ENCODE measurements at places on chromosomes 1 and 21.

DNA sequence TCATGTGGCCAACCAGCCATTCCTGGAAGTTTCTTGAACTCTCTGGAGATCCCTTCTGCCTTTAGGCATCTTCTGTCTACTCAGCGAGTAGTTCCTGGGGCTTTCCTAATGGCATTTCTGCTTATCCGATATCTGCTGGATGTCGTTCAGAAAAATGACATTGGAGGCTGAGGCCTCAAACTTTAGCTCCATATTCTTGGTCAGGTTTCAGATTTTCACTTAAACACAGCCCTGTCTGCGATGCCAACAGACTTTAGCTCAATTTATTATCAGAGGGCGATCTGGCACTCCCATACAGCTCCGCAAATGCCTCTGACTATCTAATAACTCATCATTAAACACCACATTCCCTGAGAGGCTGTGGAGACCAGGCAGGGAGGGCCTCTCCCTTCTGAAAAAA, 46.3 kb upstream of the ETS2 start:
- no peak for DNase-seq

GRCh38 chr1:77290576-77290975, 8.8 kb downstream of the AK5 start:
- DNase-seq: no peak

DNA sequence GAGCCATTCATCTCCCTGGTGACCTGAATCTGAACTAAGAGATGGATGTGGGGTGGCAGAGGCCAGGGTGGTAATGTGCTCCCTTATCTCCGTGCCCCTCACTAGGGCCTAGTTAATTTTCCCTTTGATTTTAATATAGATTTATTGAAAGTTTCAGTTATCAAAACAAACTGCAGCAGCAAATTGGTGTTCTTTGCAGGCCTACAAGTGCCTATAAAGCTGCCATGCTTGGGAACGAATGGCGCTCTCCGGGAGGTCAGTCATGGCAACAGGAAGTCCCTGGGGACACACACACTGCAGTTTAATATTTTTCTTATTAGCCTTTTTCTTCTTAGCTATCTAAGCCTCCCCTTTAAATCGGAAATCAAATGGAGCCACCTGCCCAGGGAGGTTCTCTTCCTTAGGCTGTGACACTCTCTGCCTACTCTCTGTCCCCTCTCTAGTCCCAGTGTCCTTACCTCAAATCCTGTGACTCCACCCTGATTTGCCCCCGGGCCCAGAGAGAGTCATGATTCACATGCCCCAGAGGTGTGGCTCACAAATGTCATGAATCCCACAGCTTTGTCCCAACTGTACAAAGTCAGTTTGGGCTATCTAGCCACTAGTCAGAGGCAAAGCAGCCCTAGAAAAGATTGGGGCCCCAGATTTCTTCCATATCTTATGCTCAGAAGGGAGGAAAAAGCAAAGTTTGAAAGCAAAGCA, 4.3 kb upstream of the ERI3 start:
- no peak for DNase-seq

GRCh38 chr1:33420870-33421775, 9.8 kb downstream of the PHC2 start:
- no peak for DNase-seq

DNA sequence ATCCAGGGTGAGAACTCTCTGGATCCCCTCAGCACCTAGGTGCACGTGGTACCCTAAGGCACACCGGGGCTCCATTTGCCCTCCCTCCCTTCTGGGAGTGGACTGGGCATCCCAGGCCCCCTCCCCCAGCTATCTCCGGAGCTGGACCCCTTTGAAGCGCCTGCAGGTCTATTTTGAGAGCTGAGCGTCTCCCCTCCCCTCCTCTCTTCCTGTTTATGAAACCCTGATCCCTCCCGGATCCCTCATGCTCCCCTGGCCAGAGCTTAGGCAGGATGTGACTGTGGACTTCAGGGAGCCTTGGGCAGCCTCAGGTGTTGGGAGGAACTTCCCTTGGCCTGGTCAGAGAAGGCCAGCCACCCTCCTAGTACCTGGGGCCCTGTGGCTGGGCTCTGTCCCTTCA, 10.2 kb downstream of the RPS6KA1 start:
- no peak for DNase-seq

- no peak for DNase-seq
Observed at GRCh38 chr1:156959414-156959813, 39.0 kb downstream of the LRRC71 start.

- DNase-seq: peak; percentile 65
Observed at GRCh38 chr1:9235096-9235459, 504 bp downstream of the H6PD start.

DNA sequence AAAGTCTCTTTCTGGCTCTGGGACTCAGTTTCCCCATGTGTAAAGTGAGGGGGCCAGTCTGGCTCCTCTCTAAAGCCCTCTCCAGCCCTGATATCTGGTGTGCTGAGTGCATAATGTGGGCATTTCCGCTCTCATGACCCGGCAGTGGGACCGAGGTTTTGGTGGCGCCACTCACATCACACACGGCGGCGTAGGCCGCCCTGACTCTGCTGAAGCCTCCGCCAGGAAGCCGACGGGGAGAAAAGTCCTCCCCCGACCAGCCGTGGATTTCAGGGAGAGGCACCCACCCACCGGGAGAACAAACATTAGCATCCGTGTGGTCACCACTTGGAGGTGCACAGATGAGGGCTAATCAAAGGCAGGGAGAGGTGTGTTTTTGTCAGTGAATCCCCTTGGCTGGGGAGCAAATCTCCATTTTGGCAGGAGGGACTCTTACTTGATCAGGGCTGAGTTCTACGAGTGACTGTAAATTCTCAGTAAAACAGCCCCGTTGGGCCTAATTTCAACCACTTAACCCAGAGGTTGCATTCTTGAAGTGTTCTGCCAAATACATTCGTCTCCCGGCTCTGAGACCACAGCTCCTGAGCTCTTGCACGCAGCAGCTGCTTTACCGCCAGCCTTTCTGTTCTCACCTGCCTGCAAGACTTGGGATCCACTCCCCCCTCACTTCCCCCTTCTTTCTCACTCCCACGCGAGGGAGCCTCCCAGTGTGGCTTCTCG, 118.2 kb downstream of the FOXD2 start:
- DNase-seq: no peak

GRCh38 chr1:113252166-113252565, 138.1 kb upstream of the MAGI3 start:
- DNase-seq: no peak

GRCh38 chr21:33406493-33406892, 3.3 kb downstream of the IFNGR2 start:
- no peak for DNase-seq

DNA sequence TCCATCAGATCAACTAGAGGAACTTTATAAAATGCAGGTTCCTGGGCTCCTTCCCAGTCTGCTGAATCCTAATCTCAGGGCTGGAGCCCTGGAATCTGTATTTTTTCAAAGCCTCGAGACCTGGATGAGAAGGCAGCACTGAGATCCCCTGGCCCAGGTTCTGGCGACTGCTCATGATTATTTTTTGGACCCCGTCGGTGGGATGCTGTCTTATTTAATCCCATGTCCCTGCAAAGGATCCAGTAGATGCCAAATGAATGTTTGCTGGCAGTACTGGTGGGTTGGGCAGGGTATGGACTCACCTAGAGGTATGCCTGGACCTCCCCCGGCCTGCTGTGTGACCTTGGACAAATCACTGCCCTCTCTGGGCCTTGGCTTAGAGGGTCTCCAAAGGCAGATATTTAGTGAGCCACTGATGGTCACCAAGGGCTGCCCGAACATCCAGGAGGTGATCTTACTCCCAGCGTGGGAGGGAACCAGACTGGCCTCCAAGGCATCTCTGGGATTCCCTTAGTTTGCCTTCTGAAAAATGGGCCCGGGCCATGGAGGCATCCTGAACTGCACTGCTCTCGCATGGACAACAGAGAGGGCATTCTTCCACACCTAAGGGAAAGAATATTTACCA, 91.6 kb upstream of the RUNX3 start:
- no peak for DNase-seq

DNA sequence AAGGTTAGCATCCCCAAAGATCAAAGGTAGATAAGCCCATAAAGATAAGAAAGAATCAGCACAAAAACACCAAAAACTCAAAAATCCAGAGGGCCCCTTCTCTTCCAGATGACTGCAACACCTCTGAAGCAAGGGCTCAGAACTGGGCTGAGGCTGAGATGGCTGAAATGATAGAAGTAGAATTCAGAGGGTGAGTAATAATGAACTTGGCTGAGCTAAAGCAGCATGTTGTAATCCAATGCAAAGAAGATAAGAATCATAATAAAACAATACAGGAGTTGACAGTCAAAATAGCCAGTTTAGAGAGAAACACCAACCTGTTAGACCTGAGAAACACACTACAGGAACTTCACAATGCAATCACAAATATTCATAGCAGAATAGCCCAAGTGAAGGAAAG, 406.9 kb upstream of the CXADR start:
- DNase-seq: no peak

DNA sequence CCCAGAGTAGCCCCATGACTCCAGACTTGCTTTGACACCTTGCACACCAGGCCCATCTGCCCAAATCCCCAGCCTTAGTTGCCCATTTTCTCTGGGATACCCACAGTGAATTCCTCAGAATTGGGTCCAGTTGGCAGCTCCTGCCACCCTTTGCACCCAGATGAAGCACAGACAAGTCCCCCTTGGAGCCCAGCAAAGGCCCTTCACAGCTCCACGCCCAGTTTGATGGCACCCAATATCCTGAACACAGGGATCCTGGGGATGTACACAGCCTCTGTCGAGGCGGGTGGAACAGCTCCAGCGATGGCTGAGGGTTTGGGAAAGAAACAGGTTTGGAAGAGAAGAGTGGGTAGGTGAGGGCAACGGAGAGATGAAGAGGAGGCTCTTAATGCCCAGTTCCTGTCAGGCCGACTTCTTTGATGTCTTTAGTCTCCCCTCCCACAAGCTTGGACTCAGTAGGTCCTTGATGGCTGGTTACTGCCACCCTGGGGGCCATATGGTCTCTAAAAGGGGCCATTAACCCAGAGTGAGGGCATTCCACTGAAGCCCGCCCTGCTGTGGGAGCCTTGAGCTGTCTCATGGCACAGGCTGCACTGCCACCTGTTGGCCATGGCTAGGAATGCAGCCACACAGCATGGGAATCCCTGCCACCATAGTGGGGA, 21.7 kb downstream of the TMEM53 start:
- DNase-seq: peak; percentile 64

GRCh38 chr1:44406737-44407429, 1.8 kb downstream of the RNF220 start:
- no peak for DNase-seq

DNA sequence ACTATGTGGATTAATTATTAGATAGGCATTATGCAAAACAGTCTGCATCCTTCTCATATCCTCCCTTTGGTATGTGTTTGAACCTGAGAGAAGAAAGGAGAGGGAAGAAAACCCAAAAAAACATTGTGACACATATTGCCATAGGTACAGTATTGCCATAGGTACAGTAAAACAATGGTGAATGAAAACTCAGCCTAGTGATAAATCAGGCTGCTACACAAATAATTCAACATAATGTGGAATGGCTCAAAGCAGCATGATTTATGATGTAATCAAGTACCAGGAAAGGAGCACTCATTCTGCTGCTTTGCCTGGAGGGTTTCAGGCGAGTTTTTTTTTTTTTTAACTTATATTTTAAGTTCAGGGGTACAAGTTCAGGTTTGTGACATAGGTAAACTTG, 213.9 kb upstream of the LYPLAL1 start:
- DNase-seq: no peak

DNA sequence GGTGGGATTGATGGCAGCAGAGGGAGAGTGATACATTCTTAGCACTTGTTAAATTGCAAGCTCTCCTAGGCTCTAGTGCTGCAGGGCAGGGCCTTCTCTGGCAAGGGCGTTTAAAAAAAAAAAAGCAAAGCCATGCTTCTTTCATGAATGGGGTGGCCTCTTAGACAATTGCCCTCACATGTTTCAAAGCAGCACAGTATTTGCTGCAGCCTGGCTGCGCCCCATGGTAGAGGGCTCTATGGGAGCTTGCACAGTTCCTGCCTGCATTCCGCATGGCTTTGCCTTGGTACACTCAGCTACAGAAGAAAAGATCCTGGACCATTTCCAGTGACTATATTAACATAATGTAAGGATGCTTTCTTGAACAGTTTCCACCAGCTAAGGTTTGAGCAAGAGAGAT, 267.2 kb downstream of the ZNF648 start:
- DNase-seq: no peak

DNA sequence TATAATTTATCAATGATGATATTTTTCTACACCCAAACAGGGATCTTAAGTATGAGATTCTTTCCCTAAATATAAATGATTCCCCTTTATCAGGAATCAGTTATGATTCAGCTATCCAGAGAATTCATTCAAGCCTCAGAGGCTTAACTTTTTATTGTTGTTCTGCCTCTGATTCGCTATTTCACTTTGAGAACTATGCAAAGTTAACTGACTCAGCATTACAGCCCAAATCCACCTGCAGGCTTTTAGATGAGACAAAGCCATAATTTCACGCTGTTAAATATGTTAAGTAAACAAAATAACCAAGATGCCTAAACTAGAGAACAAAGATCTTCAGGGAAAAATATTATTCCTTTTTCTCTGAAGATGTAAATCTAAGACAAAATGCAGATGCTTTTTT, 8.5 kb downstream of the SCYL3 start:
- DNase-seq: no peak

DNA sequence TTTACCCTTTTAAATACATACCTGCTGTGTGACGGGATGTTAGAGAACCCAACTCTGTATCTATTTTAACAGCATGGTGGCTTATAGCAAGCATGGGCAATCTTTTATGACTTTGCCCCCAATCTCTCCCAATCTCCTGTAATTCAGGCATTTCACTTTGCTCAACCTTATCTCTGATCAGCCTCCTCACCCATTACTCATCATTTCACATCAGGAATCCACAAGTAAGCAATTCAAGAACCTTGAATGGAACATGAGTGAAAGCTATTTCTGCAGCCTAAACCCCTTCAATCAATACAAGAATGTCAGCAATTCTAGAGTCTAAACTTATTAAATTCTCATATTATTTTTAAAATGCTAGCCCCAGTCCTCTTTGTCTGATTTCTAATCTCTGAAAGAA, 199.8 kb downstream of the ST6GALNAC3 start:
- DNase-seq: no peak

DNA sequence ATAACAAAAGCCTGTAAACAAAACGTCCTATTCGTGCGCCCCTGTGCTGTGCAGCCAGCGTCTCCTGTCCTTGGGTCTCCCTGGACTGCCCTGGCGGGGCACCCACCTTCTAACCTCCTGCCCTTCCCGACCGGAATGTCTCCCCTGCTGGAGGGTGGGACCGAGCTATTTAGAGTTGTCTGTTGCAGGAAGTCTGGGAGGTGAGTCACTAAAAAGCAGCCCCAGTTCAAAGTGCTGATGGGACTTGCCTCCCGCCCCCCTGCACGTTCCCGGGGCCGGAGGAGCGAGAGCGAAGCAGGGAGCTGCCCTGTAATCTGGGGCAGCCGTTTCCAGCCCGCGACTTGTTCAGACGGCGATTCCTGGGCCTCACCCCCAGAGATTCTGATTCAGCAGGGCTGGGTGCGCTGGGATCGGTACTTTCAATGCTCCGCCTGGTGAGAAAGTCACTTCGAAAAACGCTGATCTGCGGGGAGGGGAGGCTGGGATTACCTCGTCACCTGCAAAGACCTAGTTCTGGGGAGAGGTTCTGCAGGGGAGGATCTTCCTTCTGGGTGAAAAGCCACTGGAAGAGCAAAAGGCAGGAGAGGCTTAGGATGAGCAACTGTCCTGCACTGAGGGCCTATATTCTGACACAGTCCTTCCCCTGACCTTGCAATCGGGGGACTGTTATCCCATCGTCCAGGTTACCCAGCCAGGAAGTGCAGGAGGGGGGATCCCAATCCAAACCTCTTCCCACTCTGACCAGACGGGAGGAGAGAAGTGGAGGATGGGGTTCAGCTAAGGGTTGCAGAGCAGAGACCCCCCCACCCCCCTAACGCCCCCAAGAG, 1.2 kb upstream of the DHRS3 start:
- DNase-seq: peak; percentile 83

Data from heart right ventricle (tissue), 16 donors.